ENCODE measurements at places on chromosomes 11 and 22. TPM values are rescaled to one million over a fixed set of nuclear protein-coding genes. Genes with fewer than 3 reads are reported as not detected.

GRCh38 chr11:76803023-76803422 lies 19.9 kb downstream of the TSKU start:
- ATAC-seq = no peak

GRCh38 chr22:44243761-44244160 lies 63.0 kb downstream of the PARVG start:
- no peak for ATAC-seq

GRCh38 chr11:110173811-110174644 lies 80.8 kb downstream of the ZC3H12C start:
- ATAC-seq = peak; percentile 78

DNA sequence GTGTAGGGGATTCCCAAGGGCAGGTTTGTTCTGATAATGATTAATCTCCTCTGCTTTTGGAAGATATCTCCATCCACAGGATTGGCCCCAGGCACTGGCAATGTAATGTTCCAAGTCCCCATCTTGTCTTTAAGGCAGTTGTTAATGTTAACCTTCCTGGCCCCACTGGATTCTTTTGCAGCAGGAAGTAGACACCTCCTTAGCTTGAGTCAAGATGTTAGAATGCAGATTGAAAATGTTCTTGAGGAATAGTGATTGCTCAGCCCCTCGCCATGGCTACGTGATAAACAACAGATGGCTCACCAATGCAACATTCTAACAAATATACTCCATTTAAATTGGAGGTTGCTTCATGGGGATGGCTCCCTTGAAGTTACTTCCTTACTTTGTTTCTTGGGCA lies 7.3 kb downstream of the HEPHL1 start:
- no peak for ATAC-seq

GRCh38 chr11:43250309-43250708 lies 61.5 kb upstream of the API5 start:
- ATAC-seq = no peak

Gene PTPRJ
- total RNA-seq = 52.8 TPM

GRCh38 chr11:9664276-9665171 lies 647 bp downstream of the SWAP70 start:
- ATAC-seq = peak; percentile 59
